ENCODE measurements at places on chromosomes 3 and 15.

GRCh38 chr3:38038447-38038911 is 529 bp upstream of the DLEC1 start:
- no peak for DNase-seq

DNA sequence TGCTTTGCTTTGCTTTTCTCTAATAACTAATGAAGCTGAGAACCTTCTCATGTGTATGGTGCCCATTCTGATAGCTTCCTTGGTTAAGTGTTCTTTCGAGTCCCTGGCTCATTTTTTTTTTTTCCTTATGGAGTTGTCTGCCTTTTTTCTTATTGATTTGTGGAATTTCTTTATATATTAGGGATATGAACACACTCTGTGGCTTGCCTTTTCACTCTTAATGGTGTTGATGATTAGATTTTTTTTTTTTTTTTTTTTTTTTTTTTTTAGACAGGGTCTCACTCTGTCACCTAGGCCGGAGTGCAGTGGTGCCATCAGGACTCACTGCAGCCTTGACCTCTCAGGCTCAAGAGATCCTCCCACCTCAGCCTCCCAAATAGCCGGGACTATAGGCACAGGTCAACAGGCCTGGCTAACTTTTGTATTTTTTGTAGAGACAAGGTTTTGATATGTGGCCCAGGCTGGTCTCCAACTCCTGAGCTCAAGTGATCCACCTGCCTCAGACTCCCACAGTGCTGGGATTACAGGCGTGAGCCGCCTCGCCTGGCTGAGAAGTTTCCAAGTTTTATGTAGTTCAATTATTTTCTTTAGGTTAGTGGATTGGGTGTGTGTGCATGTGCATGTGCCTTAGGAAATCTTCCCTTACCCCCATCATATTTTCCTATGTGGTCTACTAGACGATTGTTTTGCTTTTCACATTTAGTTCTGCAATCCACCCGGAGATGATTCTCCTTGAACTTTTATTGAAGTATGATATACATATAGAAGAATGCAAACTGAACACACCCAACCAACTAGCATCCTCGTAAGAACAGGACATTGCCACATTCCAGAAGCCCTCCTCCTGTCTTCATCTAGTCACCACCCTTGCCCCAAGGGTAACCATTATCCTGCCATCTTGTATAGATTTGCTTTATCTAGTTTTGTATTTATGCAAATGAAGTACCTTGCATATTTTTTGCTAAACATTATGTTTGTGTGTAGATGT is 1.7 kb upstream of the SNRPA1 start:
- no peak for DNase-seq

GRCh38 chr3:135260025-135260424 is 465.0 kb downstream of the EPHB1 start:
- DNase-seq, result no peak

GRCh38 chr15:25703726-25704125 is 159.4 kb downstream of the ATP10A start:
- no peak for DNase-seq

- no peak for DNase-seq
Observed at GRCh38 chr3:129927072-129927471, 33.6 kb upstream of the TMCC1 start.

DNA sequence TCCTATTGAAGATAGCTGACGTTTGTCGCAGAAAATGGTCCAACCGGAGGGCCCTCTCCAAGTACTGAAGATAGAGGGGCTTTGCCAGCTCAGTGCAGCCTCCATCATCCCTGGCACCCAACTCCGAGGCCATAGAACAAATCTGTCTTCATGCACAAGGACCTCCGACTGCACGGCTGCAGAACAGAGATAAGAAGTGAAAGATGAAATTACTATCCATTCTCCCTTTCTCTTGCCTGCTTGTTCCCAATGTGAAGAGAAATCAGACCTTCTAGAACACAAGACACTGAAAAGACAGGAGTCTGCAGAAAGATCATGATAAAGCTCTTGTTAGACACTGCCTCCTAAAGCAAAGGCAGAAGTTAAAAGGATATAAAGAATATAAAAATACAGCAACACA is 19.9 kb downstream of the INO80 start:
- DNase-seq, result no peak

GRCh38 chr15:94075349-94075748 is 156.0 kb upstream of the MCTP2 start:
- no peak for DNase-seq

DNA sequence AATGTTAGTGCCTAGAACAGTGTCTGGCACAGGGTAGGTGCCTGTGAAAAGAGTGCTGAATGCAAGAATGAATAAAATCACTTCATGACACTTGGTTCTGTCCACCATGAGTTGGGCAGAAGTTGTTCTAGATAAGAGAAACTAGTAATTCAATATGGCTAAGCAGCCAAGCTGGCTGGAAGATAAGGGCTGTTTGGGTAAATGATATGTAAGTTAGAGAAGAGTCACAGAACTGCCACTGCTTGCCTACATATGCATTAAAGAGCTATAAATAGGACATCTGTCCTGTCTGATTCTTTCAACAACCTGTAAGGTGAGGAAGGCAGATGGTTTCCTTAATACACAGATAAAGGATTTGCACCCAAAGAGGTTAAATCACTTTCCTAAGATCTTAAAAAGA is 13.1 kb downstream of the MTMR10 start:
- no peak for DNase-seq

DNA sequence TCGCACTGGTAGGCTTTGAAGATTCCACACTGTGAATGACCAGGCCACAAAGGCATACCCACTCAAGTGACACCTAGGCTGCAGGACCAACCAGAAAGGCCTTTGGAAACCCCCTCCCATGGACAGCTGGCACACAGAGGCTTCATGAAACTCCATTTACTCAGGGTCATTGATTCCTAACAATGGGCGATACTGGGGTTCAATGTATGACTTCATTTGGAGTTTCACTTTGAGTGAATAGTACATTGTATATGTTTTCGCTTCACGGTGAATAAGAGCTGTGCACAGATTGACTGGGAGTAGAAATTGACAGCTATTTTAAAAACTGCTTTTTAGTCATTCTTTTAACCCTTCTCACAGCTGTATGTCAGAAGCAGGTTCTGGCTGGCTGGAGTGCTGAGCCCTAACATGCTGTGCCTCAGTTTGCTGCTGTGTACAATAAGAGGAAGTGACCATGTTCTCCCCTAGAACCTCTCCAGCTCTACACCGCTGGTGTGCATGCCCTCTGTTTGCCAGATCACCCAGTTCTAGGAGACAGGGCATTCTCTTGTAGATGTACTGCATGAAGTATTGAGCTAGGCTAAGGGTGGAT is 15.4 kb upstream of the CX3CR1 start:
- DNase-seq, result no peak

DNA sequence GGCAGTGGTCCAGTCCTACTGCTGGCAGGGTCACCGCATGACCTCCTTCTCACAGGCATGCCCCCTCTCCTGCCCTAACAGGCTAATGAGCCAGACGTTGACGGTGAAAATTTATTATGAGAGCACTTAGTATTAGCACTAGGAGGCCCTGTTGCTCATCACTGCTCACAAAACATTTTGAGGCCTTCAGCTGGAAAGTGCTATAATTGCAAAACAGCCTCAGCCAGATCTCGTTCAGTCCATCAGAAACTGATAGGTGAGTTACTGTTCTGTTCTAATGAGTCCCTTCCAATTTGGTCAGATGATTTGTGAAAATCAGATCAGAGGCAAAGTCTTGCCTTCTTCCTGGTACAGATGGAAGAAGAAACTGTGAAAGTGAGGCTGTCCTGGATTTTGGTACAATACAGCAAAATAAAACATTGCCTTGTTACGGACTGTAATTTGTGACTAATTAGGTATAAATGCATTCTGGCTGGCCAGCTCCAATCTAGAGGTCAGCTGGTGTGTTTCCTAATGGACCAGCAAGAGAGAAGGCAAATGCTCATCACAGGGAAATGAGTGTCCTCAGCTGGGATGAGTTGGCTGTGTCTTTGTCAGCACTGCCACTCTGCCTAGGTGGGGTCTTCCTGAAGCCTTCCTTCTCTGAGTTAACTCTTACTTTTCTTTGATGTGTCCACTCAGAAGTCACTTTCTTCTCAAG is 316.8 kb downstream of the CHST2 start:
- DNase-seq, result no peak

- DNase-seq, result no peak
Observed at GRCh38 chr3:114319453-114319852, 25.6 kb downstream of the TIGIT start.

GRCh38 chr3:138356730-138357405 is 8.5 kb downstream of the MRAS start:
- DNase-seq, result no peak

GRCh38 chr15:30953731-30954378 is 37.6 kb downstream of the MTMR10 start:
- no peak for DNase-seq

GRCh38 chr15:63107895-63108546 is 13.6 kb upstream of the LACTB start:
- no peak for DNase-seq

GRCh38 chr3:38163841-38164642 is 1.3 kb upstream of the OXSR1 start:
- no peak for DNase-seq

DNA sequence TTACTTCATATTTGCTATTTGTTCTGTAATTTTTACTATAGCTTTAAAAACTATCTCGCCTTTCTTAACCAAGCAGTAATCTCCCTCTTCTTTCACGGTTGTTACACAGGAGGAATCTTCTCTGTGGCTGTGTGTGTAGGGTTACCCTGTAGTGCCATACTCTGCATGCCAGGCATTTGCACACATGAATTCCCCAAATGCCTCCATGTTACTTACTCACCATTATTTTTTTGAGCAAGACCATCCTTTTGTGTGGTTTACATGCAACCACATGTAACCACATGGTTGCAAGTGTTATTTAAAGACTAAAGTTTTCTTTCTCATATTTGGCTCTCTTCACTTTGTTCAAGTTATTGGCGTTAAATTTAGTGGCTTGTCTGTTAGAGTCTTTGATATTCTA is 45.5 kb downstream of the HPS3 start:
- no peak for DNase-seq
